ENCODE measurements at places on chromosomes 7 and 10.

DNA sequence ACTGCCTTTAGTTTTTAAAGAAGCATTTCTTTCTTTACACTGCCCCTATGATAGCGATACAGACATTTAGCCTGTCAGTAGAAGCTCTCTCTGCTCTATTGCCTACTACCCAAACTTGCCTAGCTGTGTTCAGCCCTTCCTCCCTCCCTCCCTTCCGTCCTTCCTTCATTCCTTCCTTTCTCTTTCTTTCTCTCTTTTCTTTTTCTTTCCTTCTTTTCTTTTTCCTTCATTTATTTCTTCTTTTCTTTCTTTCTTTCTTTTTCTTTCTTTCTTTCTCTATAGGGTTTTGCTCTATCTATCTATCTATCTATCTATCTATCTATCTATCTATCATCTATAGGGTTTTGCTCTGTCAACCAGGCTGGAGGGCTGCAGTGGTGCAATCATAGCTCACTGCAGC lies 7.1 kb upstream of the ZNF212 start:
- no peak for DNase-seq

DNA sequence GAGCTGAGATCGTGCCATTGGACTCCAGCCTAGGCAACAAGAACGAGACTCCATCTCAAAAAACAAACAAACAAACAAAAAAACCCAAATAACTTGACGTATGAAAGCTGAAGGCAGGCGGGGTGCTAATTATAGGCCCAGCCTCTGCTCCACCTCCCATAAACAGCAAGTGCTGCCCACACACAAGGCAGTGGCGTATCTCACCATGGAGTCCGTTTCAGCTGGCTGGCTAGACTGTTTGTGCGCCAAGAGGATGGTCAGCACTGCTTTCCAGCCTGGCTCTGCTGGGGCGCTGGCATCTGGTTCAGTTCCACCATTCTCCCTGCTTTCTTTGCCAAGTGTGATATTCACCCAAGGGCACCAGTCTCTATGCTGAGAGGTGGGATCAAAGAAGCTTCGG lies 29.1 kb downstream of the ZC3HC1 start:
- DNase-seq: no peak

GRCh38 chr7:100003711-100004661 lies 11.4 kb upstream of the ZKSCAN1 start:
- DNase-seq: no peak

DNA sequence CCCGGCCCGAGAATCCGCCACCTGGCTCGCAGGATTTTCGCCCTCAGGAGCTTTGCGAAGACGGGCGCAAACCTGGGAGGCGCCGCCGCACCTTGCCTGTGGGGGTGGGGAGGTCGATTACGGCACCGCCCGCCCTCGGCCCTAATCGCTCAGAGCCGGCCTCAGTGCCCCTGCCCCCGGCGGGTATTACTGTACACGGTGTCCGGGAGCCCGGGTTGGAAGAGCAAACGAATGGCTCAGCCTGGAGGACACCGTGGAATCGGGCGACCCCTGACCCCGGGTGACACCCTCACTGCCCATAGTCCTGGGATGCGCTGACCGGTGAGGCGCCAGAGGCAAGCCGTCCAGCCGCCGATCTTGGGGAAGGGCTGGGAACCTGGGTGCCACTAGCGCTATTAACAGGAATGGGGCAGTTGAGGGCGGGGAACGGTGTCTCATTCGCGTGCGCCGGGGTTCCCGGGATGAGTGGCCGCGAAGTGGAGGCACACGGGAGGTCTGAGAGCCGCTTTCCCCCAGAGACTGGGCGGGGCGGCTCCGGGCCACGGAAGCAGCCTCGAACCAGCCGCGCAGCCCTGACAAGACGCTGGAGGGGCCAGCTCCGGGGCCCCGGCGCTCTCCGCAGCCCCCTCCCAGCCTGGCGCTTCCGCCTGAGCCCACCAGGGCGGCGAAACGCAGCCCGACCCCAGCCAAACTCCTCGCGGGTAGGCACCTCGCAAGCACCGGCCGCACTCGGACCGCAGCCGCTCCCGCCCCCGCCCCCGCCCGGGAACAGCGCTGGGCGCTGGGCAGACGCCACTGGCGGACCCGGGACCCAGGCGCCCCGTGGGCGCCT lies 167.5 kb downstream of the NRF1 start:
- DNase-seq: no peak

- DNase-seq: no peak
Measured at GRCh38 chr7:100433592-100434296, 2.6 kb downstream of the PPP1R35 start.

DNA sequence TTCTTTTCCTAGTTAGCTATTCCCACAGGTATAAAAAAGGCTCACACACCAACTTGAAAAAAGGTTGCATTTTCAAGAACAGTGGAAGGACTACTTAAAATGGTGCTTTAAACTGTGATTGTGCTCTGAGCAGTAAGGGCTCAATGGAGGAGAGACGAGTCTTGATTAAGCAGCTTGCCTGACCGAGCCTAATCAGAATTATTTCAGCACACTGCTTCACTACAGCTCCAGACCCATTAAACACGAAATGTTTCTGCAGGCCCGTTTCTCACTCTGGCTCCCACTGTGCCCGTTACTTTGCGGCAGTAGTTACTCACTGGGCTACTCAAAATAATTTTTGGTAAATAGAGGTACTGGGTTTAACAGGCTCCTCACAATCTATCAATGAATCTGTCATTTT lies 126.0 kb downstream of the NRCAM start:
- no peak for DNase-seq

All from GM12892 (cell line).